CD8-positive, alpha-beta memory T cell (primary cell): ENCODE measurements at places on chromosomes 6 and 20. TPM values are rescaled to one million over a fixed set of nuclear protein-coding genes. Genes with fewer than 3 reads are reported as not detected.
A peak's percentile ranks its signal among the peaks of the same experiment; 100 is the strongest.

GRCh38 chr6:148521586-148521985 is 178.9 kb downstream of the SASH1 start:
- DNase-seq: no peak

- no peak for DNase-seq
These were observed 44.9 kb downstream of the TPD52L1 start for GRCh38 chr6:125198398-125198937.

DNA sequence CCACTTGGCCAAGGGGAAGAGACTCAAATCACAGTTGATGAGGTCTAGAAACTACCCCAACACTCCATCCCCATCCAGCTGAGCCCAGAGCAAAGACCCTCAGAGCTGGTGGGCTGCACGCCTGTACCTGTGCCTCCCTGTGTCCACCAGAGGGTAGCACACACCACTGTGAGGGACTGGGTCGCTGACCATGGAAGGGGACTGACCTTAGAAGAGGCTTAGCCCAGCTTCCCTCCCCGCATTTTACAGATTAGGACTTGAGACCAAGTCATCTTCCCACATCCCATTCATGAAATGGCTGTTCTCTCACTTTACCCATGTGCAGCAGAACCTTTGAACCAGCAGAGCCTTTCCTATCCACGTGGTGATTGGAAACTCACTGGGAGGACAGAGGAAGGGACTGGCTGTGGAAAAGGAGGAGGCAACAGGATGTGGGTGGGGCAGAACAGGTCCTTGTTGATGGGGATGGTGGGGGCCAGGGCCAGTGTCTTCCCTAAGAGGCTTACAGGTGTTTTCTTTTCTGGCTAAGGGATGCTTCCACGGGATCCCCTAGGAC is 44.3 kb downstream of the CPXM1 start:
- DNase-seq: no peak

DNA sequence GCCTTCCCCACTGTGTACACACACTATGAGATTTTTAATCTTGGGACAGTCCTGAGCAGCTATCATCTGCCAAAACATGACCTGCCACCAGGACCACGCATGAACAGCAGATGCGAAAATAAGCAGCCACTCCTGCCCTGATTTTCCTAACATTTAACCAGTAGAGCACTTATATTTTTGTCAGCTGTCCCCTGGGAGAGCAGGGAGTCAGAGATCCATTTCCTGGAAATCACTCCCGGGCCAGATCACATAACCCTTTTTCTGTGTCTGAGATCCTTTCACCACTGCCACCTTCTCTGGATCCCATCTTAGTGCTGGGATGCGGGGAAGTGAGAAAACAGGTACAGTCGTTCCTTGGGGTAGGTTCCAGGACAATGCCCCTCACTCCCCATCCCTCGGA is 5.7 kb downstream of the SDCBP2 start:
- no peak for DNase-seq

Gene IMPG1
- polyA plus RNA-seq: not detected

GRCh38 chr20:50191065-50191543 is 474 bp downstream of the CEBPB start:
- DNase-seq: peak; percentile 64

GRCh38 chr6:89582669-89583325 is 55.8 kb downstream of the LYRM2 start:
- no peak for DNase-seq

- DNase-seq: no peak
These were observed 79.7 kb downstream of the FGD2 start for GRCh38 chr6:37085198-37085597.

GRCh38 chr20:8133851-8134451 is 1.9 kb downstream of the PLCB1 start:
- no peak for DNase-seq
